ENCODE measurements at places on chromosomes 3 and 15.

DNA sequence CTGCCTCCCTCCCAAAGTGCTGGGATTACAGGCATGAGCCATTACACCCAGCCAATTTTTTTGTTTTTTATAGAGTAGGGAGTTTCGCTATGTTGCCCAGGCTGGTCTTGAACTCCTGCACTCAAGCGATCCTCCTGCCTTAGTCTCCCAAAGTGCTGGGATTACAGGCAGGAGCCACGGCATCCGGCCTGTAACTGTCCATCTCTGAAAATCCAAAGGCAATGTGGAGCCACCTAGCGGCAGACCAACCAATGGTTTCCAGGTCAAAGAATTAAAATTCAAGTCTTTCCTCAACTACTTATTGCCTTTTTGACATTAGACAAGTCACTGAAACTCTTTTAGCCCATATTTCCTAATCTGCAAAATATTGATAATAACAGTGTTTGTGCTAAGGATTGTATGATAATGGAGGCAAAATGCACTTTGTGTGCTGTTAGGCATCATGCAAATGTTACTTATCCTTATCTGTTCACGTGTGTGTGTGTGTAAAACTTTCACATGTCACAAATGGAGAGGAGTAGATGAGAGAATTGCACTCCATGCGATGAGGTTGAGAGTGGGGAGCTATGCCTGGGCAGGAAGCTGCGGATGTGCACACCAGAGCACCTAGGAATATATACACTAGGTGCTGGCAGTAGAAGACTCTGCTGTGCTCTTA lies 48.7 kb downstream of the COL8A1 start:
- H3K4me3 ChIP-seq = no peak overlapping the region
- peak overlapping the region; percentile 0 for H3K27ac ChIP-seq
- H3K36me3 ChIP-seq = no peaks in the 10 kb centered on the region
- H3K27me3 ChIP-seq = no peaks in the 10 kb centered on the region
- DNase-seq = peak; percentile 71

DNA sequence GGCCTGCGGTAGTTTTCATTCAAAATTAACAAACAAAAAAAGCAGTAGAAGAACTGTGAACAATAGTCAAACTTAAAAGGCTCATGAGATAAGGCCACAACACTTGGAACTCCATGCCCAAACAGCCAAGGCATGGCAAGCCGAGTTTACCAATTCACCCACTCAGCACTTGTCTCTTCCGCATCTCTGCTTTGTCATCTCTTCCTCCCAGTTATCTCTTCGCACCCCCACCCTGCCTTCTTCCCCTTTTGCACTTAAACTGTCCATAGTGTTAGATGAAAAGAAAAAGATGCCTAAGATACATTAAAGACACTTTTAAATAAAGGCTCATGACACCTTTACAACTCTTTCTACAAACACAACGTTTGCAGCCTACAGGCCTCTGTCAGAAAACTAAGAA lies 11.1 kb downstream of the TLE3 start:
- H3K27ac ChIP-seq = no peak overlapping the region
- H3K4me1 ChIP-seq = peaks cover 93% of the 10 kb centered on the region
- DNase-seq = no peak
- H3K4me3 ChIP-seq = no peak overlapping the region
- H3K27me3 ChIP-seq = no peaks in the 10 kb centered on the region

DNA sequence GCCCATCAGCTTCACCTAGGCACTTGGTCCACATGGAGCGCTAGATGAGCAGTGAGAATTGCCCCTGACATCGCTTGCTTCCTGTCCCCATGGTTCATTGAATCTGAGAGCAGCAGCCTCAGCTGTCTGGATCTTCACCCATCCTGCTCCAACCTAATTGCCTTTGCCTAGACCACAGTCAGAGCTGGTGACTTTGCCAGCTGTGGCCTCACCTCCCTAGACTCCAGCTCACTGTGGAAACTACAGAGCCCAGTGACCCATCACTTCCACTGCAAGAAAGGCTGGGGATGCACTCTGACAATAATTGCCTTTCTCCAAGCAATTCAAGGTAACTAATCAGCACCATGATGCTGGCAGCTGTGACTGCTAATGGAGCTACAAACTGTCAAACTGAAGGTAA lies 30.6 kb upstream of the SLC6A1 start:
- no peak overlapping the region for H3K27ac ChIP-seq
- no peaks in the 10 kb centered on the region for H3K36me3 ChIP-seq
- no peak overlapping the region for H3K4me3 ChIP-seq
- H3K4me1 ChIP-seq = peaks cover 17% of the 10 kb centered on the region

DNA sequence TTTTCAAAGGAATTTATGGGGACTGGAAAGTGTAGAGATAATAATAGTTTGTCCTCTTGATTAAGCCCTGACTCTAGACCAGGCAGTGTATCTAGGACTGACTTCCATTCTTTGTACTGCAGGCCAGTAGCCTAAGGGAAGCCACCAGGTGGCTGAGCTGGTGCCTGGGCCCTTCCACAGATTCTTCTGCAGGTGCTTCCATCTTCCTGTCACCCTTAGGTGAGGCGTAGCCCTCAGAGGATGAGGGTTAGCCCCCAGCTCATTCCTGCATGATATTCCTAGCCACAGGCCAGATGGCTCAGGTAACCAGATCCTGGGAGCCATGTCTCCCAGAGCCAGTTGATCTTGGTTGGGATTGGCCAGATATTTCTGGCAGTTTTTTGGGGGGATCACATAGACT lies 169.0 kb upstream of the IL12A start:
- no peak overlapping the region for H3K4me3 ChIP-seq
- H3K27ac ChIP-seq = no peak overlapping the region
- H3K4me1 ChIP-seq = no peaks in the 10 kb centered on the region
- no peaks in the 10 kb centered on the region for H3K27me3 ChIP-seq

DNA sequence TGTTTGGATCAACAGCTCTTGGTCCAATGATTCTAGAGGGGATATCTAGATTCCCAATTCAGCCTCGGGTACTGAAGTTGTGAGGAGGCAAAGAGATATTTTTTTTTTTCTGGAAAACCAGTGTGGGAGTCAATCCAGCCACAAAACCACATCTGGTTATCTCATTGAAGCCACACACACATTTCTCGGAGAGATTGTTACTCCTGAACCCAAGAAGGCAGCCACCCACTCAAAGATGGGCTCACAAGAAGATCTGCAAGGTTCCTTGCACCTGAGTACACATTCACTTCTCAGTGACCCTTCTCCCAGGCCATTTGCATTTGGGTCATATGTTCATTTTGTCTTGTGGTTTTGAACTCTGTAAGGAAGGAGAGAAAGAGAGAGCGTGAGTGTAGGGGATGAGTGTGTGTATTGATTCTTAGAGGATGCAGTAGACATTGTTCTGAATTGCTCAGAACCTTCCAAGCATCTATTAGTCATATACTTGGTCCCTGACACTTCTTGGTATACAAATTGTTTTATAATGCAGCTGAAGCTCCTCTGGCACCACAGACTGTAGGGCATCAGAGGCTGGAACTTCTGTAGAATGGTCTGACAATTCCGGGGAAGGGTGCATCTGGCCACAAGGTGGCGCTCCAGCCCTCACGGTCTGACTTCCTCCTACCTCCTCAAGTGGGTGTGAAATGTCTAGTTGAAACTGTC lies 39.3 kb upstream of the TRA2B start:
- no peak overlapping the region for H3K4me3 ChIP-seq
- H3K4me1 ChIP-seq = no peaks in the 10 kb centered on the region
- H3K27me3 ChIP-seq = no peaks in the 10 kb centered on the region

GRCh38 chr15:67358391-67358790 lies 103.8 kb downstream of the IQCH start:
- no peak overlapping the region for H3K4me3 ChIP-seq
- no peaks in the 10 kb centered on the region for H3K27me3 ChIP-seq
- no peaks in the 10 kb centered on the region for H3K4me1 ChIP-seq
- DNase-seq = no peak
- no peaks in the 10 kb centered on the region for H3K36me3 ChIP-seq

DNA sequence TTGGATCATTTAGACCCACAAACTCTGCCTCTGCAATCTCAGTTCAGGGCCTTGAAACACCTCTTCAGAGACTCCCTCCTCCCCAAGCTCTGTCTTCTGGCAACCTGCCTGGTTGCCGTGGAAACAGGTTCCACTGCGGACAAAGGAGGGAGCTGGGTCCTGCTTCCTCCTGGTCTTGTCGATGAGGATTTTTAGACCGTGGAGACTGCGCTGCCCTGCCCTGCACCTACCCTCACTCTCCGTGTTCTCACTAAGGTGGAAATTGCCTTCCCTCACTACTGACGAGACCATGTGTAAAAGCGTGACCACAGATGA lies at the start of gene RTP1:
TSS of gene RTP1 (plus strand) at position 152 of the 315 bp plus-strand sequence. CDS start at position 182, 30 bp downstream.
- peaks cover 10% of the 10 kb centered on the region for H3K4me1 ChIP-seq
- H3K27ac ChIP-seq = no peak within 1 kb of the TSS
- H3K4me3 ChIP-seq = no peak within 1 kb of the TSS
- H3K36me3 ChIP-seq = no peaks in the 10 kb centered on the region

- DNase-seq = no peak
- no peaks in the 10 kb centered on the region for H3K4me1 ChIP-seq
- H3K36me3 ChIP-seq = no peaks in the 10 kb centered on the region
These were observed 162.8 kb upstream of the PEX5L start for GRCh38 chr3:180199417-180199995.

GRCh38 chr3:14121859-14122258 lies 2.8 kb downstream of the CHCHD4 start:
- no peak overlapping the region for H3K4me3 ChIP-seq
- no peak overlapping the region for H3K27ac ChIP-seq
- DNase-seq = no peak
- H3K4me1 ChIP-seq = peaks cover 19% of the 10 kb centered on the region
- no peaks in the 10 kb centered on the region for H3K36me3 ChIP-seq

GRCh38 chr15:38254051-38254883 lies 1.6 kb downstream of the SPRED1 start:
- H3K27ac ChIP-seq = peak overlapping the region; percentile 99
- no peaks in the 10 kb centered on the region for H3K4me1 ChIP-seq
- no peak for DNase-seq
- H3K27me3 ChIP-seq = no peaks in the 10 kb centered on the region
- H3K4me3 ChIP-seq = peak overlapping the region; percentile 88
- H3K36me3 ChIP-seq = no peaks in the 10 kb centered on the region

GRCh38 chr3:194306771-194307640 lies 44.1 kb downstream of the CPN2 start:
- no peaks in the 10 kb centered on the region for H3K36me3 ChIP-seq
- no peak for DNase-seq
- peaks cover 7% of the 10 kb centered on the region for H3K27me3 ChIP-seq
- H3K4me3 ChIP-seq = no peak overlapping the region
- H3K4me1 ChIP-seq = peaks cover 31% of the 10 kb centered on the region
- no peak overlapping the region for H3K27ac ChIP-seq

GRCh38 chr3:64266065-64266931 lies 41.0 kb upstream of the PRICKLE2 start:
- H3K4me3 ChIP-seq = peak overlapping the region; percentile 73
- H3K36me3 ChIP-seq = no peaks in the 10 kb centered on the region
- H3K27me3 ChIP-seq = no peaks in the 10 kb centered on the region
- peak; percentile 66 for DNase-seq
- peak overlapping the region; percentile 87 for H3K27ac ChIP-seq
